ENCODE measurements at places on chromosomes 2 and 18. TPM values are rescaled to one million over a fixed set of nuclear protein-coding genes. Genes with fewer than 3 reads are reported as not detected.

Gene MZT2A
- 112 TPM for total RNA-seq

Gene C2orf15
- 3.3 TPM for total RNA-seq

Gene MEX3C
- total RNA-seq = 35.2 TPM

Gene LOXHD1
- total RNA-seq = not detected

Gene FAM124B
- total RNA-seq = 0.47 TPM

Gene ROCK2
- 124 TPM for total RNA-seq

Gene CFAP210
- total RNA-seq = not detected

Gene B3GNT2
- 24.7 TPM for total RNA-seq

Gene TMEM182
- total RNA-seq = 1.2 TPM

Gene TUBA4B
- total RNA-seq = not detected

GRCh38 chr2:119028327-119029174, 86.6 kb downstream of the MARCO start:
- no peak for ATAC-seq

DNA sequence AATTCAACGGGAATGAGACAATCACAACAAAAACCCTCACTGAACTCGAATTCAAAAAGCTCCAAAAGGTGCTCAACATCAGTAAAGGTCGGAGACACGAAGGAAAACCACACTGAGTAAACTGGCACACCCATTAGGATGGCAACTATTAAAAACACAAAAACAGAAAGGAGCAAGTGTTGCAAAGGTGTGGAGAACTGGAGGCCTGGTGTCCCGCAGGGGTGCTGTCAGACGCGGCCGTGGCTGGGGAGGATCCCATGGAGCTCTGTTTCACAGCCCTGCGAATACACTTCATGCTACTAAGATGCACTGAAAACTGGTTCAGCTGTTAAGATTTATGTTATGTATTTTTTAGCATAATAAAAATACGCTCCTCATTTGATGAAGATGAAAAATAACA, 730.6 kb downstream of the GALR1 start:
- ATAC-seq = no peak

DNA sequence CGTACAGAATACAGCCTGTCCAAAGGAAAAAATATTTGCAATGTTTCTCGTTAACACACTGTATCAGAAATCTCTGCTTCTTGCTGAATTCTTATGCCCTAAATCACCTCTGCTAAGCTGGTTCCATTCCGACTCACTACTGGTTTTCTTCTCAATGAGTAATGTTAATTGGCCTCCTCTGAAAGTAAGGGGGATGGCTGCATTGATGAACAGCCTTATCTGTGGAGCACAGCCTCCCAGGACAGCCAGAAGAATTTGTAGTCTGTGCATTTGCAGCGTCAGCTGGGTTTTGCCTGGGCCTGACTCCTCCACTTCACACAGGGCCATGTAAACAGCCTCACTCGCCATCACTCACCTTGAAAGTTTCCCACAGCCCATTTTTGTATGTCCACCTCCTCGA, 127.7 kb downstream of the RNF152 start:
- ATAC-seq = no peak

DNA sequence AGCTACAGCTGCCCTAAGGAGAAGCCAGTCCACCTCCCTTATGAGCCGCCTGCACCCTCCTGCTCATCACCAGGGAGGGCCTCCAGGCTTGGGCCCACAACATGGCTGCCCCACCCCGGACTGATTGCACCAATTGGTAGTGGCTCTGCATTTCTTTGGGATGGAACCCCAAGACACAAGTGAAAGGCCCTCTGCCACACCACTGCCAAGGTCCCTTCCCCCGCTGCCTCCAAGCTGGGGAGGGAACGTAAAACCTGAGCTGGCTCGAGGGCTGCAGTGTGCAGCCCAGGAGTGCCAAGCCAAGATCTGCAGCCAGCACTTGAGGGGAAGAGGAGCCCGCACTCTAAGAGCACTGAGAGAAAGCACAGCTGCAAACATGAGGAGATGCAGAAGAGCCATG, 97.3 kb downstream of the EFEMP1 start:
- no peak for ATAC-seq

- ATAC-seq = peak; percentile 25
Observed at GRCh38 chr2:237475704-237476141, 11.3 kb upstream of the MLPH start.

- no peak for ATAC-seq
Observed at GRCh38 chr2:231244382-231245248, 46.2 kb downstream of the ARMC9 start.

DNA sequence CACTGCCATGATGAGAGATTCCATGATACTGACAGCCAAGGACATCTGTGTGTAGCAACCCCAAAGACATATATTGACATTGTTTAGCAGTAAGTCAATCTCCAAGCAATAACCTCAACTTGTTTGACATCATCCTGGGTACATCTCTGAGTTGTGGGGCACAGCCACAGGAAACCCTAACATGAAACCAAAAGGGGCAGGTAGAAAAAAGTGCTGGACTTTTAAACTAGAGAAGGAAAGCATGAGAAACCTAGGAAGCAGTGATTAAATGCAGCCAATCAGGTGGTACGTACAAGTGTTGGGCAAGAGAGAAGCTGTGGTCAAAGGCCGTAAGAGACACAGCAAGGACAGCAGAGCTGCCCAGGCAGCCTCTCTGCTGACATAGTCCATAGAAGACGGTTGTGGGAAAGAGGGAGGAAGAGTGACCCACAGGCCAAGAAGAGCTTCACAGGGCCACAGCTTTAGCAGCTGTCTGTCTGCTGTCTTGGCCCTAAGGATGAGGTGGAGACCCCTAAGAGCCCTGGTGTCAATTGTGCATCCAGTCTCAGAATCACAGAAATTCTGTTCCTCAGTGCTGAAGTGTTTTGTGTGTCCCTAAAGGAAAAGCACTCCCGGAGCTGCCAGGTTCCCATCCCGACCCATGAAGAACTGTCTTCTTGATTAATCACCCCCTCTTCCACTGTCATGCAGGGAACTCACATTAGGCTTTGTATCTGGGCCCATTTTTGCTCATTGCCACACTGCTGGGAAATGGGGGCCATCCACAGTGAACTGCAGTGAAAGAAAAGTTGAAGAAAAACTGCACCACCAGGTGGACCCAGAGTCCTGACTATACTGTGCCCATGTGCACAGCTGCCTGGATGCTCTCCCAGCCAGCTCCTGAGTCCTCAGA, 25.4 kb upstream of the CHN1 start:
- no peak for ATAC-seq

- ATAC-seq = no peak
Observed at GRCh38 chr18:73842795-73843394, 304.7 kb downstream of the FBXO15 start.

- ATAC-seq = no peak
Observed at GRCh38 chr2:216104691-216105090, 4.5 kb upstream of the XRCC5 start.

All from gastroesophageal sphincter (tissue), 4 donors.